ENCODE measurements at places on chromosomes 1 and 21.
A peak's percentile ranks its signal among the peaks of the same experiment; 100 is the strongest.

- no peak for DNase-seq
Observed at GRCh38 chr1:165161130-165161529, 195.4 kb downstream of the LMX1A start.

DNA sequence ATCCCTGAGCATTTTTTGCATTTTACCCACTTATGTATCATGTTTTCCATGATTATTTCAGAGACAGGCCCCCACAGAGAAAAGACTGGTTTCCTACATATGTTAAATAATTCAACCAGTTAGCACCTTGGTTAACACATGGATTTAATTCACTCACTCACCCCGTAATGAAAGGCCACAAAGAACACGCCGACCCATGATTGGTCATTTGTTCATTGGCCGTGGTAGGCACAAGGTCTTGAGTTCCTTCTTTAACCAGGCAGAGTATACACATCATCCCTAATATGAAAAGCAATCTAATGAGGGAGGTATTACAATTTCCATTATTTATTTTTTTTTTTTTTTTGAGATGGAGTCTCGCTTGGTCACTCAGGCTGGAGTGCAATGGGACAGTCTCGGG is 50.6 kb downstream of the RPS6KA1 start:
- no peak for DNase-seq

GRCh38 chr1:26021647-26022403 is at the start of gene EXTL1:
Gene EXTL1, plus strand, starts transcription at chr1:26021775. Its CDS starts 872 bp downstream, at chr1:26022647.
- DNase-seq, result no peak

DNA sequence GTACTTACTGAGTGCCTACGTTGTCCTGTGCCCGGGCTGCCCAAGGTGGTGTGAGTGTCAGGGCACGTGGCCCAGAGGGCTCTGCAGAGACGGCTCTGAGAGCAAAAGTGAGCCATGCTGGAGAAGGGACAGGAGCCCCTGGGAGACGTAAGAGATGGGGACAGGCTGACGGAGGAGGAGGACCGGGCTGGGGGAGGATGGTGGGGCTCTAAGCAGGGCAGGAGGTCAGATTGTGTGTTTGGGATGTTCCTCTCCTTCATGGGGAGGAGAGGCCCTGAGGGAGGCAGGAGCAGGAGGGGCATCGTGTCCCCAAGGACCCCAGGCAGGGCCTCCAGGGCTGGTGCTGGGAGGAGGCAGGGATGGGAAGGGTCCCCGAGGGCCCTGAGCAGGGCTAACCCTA is 158.9 kb downstream of the PCBP3 start:
- DNase-seq, result no peak

DNA sequence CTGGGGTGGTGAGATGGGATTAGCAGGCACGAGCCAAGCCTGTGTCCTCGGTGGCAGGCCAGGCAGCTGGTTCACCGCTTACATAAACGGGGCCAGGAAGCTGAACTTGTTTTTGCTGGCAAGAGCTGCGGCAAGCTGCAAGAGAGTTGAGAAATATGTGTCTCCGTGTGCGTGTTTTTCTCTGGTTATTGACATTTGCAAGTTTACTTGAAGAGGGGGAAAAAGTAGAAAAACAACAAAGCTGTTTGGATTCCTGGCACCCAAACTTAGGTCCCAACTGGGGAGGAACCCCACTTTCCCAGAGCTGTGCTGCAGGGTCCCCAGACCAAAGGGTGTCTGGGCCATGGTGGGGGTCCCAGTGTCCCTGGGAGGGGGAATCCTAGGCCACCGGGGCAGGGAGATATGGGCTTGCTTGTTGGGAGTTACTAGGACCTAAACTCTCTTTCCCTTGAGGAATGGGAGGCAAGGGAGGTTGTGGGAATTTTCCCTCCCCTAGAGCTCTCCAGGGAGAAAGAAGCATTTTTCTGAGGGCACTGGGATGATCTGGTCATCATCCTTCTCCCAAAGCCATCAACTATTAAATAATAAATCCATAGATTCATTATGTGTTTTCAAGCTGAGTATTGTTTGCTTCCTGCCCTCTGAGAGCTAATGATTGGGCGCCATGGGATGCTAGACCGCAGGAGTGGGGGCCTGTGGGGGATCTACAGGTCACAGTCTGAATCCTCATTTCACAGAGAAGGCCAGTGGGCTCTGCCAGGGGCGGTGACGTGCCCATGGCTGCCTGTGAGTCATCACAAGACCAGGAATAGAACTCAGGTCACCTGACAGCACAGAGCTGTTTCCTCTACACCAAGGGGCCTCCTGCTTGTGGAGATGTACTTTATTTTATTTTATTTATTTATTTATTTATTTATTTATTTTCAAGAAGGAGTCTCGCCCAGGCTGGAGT is 14.8 kb downstream of the IL6R start:
- peak; percentile 69 for DNase-seq

GRCh38 chr1:35580949-35581388 is 7.9 kb downstream of the TFAP2E start:
- no peak for DNase-seq

Data from SHP77 treated with DMSO at 0.1 percent for 48 hours (cell line).